ENCODE measurements at places on chromosomes 6 and 20. TPM values are rescaled to one million over a fixed set of nuclear protein-coding genes. Genes with fewer than 3 reads are reported as not detected.
A peak's percentile ranks its signal among the peaks of the same experiment; 100 is the strongest.

DNA sequence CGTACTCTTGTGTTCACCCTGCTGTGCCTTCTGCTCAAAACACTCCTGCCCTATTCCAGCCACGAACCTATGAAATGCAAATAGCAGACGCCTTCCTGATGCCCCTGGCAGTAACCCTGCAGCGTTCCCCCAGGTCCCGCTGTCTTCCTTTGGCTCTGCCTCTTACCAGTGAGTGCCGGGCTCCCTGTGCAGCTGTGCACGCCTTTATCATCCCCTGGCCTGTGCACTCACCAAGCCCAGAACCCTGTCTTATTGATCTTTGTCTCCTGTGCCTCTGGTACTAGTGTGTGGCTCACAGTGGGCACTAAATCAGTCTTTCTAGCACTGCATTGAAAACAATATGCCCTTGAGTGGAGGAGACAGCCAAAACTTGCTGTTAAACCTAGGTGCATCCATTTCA lies 19.7 kb downstream of the ZDHHC14 start:
- H3K4me1 ChIP-seq: no peaks in the 10 kb centered on the region
- H3K36me3 ChIP-seq: no peaks in the 10 kb centered on the region
- H3K4me3 ChIP-seq: no peak overlapping the region
- no peak for DNase-seq

GRCh38 chr6:39377539-39377950 lies 55.0 kb upstream of the KCNK16 start:
- H3K36me3 ChIP-seq: no peaks in the 10 kb centered on the region
- peaks cover 12% of the 10 kb centered on the region for H3K4me1 ChIP-seq

GRCh38 chr20:36349384-36350170 lies 43.4 kb downstream of the DLGAP4 start:
- H3K4me3 ChIP-seq: no peak overlapping the region
- no peaks in the 10 kb centered on the region for H3K4me1 ChIP-seq

- H3K36me3 ChIP-seq: no peaks in the 10 kb centered on the region
- H3K27ac ChIP-seq: no peak overlapping the region
- DNase-seq: no peak
Measured at GRCh38 chr20:62477669-62478455, 2.1 kb upstream of the GATA5 start.

DNA sequence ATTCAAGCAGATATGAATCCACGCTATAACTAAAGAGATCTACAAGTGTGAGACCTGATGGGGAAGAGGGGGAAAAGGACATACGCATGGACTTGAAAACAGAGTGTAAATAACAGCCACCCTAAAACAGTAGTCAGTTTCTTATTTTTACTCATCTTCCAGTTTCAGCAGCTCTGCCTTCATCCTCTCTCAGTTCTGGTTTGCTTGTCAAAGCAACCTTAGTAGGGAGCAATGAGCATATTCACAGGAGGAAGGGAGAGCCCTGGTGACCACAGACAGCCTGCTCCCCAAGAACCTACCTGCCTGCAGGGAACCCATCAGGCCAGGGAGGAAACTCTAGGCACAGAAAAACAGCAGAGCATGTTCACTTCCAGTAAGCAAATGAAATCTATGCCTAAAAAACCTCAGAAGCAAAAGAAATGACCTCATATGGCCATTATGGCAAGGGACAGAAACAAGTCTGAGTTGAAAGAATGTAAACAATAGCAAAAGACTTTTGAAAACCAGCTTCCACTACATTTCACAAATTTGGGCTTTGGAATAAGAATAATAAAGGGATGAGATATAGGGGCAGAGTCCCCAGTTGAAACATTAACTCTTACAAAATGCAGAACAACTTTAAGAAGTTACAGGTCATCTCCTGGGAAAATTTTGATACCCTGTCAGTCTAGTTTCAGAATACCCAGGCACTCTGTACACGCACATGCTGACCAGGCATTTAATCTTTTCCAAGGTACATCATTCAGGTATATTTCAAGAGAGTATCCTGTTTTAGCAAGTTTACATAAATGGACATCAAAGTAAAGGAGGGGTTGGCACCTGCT lies 120.8 kb upstream of the BCLAF1 start:
- H3K4me1 ChIP-seq: no peaks in the 10 kb centered on the region
- H3K4me3 ChIP-seq: no peak overlapping the region
- no peaks in the 10 kb centered on the region for H3K36me3 ChIP-seq
- DNase-seq: no peak

- no peaks in the 10 kb centered on the region for H3K4me1 ChIP-seq
- H3K27ac ChIP-seq: no peak overlapping the region
- H3K36me3 ChIP-seq: no peaks in the 10 kb centered on the region
- H3K27me3 ChIP-seq: no peaks in the 10 kb centered on the region
- DNase-seq: no peak
- H3K4me3 ChIP-seq: no peak overlapping the region
Measured at GRCh38 chr6:7025861-7026260, 81.9 kb upstream of the RREB1 start.

DNA sequence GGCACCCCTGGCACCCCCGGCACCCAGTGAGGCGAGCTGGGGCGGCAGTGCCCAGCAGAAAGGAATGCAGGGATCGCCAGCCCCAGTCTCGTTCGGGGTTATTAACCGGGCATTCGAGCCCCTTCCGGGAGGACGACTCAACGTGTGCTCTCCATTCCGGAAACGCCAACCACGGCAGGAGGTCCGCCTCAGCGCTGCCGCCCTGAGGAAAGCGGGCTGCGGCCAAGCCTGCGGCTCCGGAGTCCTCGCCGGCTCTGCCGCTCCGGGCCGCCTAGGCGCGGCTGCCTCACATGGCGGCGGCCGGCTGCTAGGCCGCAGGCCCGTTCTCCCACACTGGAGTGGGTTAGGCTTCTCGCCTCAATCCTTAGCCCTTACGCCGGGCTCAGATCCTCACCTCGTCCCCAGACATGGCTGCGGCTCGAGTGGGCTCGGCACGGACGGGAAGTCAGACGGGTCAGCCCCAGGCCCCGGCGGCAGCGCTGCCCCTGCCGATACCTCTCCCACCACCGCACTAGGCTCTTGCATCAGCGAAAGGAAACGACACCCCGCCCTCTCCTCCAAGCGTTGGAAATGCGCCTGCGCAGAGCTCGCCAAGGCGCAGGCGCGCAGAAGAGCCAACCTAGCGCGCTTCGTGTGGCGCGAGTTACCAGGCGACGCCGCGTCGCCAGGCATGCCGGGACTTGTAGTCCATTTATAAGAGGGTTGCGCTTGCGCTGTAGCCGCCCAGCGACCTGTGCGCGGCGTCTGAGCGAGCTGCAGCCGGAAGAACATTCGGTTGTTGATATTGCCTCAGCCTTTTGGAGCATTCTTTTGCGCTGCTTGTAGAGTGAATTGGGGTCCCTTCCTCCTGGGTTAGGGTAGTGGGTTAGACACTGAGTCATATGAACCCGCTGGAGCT lies at the start of gene EIF2S2:
Gene EIF2S2 (minus strand): TSS at position 542 of the 898 bp plus-strand sequence. CDS start 133 bp downstream, at position 409.
- no peaks in the 10 kb centered on the region for H3K27me3 ChIP-seq
- peak within 1 kb of the TSS; percentile 99 for H3K27ac ChIP-seq
- H3K4me3 ChIP-seq: peak within 1 kb of the TSS; percentile 95
- DNase-seq: peak; percentile 98
- H3K36me3 ChIP-seq: peaks cover 21% of the 10 kb centered on the region
- peaks cover 31% of the 10 kb centered on the region for H3K4me1 ChIP-seq

- no peak overlapping the region for H3K27ac ChIP-seq
- no peak for DNase-seq
- no peaks in the 10 kb centered on the region for H3K27me3 ChIP-seq
- no peak overlapping the region for H3K4me3 ChIP-seq
Measured at GRCh38 chr6:123925350-123925749, 121.7 kb downstream of the NKAIN2 start.

GRCh38 chr20:10590950-10591671 lies 82.7 kb downstream of the JAG1 start:
- H3K27ac ChIP-seq: no peak overlapping the region
- no peaks in the 10 kb centered on the region for H3K27me3 ChIP-seq
- peaks cover 3% of the 10 kb centered on the region for H3K4me1 ChIP-seq
- no peak overlapping the region for H3K4me3 ChIP-seq
- H3K36me3 ChIP-seq: no peaks in the 10 kb centered on the region

GRCh38 chr6:111159633-111160032 lies 72.3 kb downstream of the SLC16A10 start:
- no peaks in the 10 kb centered on the region for H3K27me3 ChIP-seq
- H3K4me1 ChIP-seq: no peaks in the 10 kb centered on the region
- H3K36me3 ChIP-seq: no peaks in the 10 kb centered on the region
- DNase-seq: no peak
- no peak overlapping the region for H3K4me3 ChIP-seq

DNA sequence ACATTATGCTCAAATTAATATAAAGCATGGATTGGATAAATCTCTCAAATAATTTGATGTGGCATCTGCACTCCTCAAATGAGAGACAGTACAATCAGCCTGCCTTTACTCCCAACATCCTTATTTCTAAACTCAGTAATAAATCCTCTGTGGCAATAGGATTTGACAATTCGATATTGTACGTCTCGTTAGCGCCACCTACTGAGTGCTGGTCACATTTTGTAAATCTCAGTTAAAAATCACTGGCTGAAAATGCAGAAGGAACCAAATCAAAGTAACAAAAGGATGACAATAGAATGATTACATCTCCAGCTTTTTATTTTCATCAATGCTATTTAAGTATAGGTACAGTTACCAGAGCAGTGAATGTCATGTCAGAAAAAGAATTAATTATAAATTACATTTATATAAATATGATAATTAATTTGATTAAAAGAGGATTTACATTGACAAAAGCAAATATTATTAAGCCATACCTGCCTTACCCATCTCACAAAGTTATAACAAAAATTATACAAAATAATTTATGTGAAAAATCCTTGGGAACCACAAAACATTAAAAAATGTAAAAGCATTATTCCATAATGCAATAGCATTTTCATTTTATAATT lies 20.2 kb upstream of the GJE1 start:
- no peak overlapping the region for H3K4me3 ChIP-seq
- H3K27ac ChIP-seq: no peak overlapping the region
- no peaks in the 10 kb centered on the region for H3K36me3 ChIP-seq
- H3K27me3 ChIP-seq: no peaks in the 10 kb centered on the region
- DNase-seq: peak; percentile 53

- H3K36me3 ChIP-seq: no peaks in the 10 kb centered on the region
- no peaks in the 10 kb centered on the region for H3K27me3 ChIP-seq
- no peak overlapping the region for H3K27ac ChIP-seq
- no peaks in the 10 kb centered on the region for H3K4me1 ChIP-seq
Measured at GRCh38 chr20:48224533-48225050, 439.3 kb upstream of the SULF2 start.

GRCh38 chr20:18466894-18467730 lies at the start of the genes DZANK1 and POLR3F:
Gene DZANK1, minus strand, starts transcription at chr20:18467030. Its CDS starts 1,672 bp downstream, at chr20:18465358.
Gene POLR3F, plus strand, starts transcription at chr20:18467390. Its CDS starts 117 bp downstream, at chr20:18467507.
- peaks cover 11% of the 10 kb centered on the region for H3K36me3 ChIP-seq
- peak within 1 kb of the TSS; percentile 93 for H3K27ac ChIP-seq
- peak within 1 kb of the TSS; percentile 84 for H3K4me3 ChIP-seq
- peak; percentile 98 for DNase-seq
- peaks cover 16% of the 10 kb centered on the region for H3K4me1 ChIP-seq

- H3K36me3 ChIP-seq: no peaks in the 10 kb centered on the region
- no peaks in the 10 kb centered on the region for H3K27me3 ChIP-seq
- no peak overlapping the region for H3K27ac ChIP-seq
- H3K4me3 ChIP-seq: no peak overlapping the region
Measured at GRCh38 chr20:6944292-6944691, 176.8 kb downstream of the BMP2 start.

GRCh38 chr6:33566182-33567084 lies 13.6 kb downstream of the BAK1 start:
- H3K27ac ChIP-seq: no peak overlapping the region
- H3K4me1 ChIP-seq: peaks cover 1% of the 10 kb centered on the region
- DNase-seq: no peak
- H3K36me3 ChIP-seq: no peaks in the 10 kb centered on the region

DNA sequence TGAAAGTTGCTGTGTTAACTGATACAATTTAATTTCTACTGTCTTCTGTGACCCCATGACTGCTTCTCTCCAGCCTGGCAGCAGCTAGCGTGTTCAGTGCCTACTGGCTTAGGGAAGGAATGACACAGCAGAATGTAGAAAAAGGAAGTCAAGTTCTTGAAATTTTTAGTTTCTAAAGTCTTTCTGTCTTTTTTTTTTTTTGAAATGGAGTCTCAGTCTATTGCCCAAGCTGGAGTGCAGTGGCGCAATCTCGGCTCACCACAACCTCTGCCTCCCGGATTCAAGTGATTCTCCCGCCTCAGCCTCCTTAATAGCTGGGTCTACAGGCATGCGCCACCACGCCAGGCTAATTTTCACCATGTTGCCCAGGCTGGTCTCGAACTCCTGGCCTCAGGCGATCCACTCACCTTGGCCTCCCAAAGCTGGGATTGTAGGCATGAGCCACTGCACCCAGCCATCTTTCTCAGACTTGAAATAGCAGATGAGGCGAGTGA lies 39.3 kb downstream of the PCNA start:
- peaks cover 23% of the 10 kb centered on the region for H3K4me1 ChIP-seq
- peak overlapping the region; percentile 91 for H3K27ac ChIP-seq
- H3K36me3 ChIP-seq: no peaks in the 10 kb centered on the region
- DNase-seq: peak; percentile 86
- H3K4me3 ChIP-seq: no peak overlapping the region
- H3K27me3 ChIP-seq: no peaks in the 10 kb centered on the region

DNA sequence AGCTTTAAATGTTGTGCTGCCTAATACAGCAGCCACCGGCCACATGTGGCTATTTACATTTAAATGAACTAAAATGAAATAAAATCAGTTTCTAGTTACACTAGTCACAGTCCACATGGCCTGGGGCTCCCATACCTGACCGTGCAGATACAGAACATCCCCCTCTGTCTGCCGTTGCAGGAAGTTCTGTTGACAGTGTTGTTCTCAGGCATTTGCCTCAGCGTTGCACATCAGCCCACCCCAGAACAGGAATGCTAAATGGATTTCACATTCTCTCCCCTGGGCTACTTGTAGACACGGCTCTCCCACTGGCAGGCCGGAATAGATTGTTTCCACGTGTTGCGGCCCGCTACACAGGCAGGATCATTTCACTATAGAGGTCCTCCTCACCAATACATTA lies 26.3 kb downstream of the JAG1 start:
- H3K27me3 ChIP-seq: no peaks in the 10 kb centered on the region
- H3K4me1 ChIP-seq: peaks cover 5% of the 10 kb centered on the region
- DNase-seq: no peak
- H3K36me3 ChIP-seq: peaks cover 100% of the 10 kb centered on the region
- no peak overlapping the region for H3K27ac ChIP-seq
- no peak overlapping the region for H3K4me3 ChIP-seq

DNA sequence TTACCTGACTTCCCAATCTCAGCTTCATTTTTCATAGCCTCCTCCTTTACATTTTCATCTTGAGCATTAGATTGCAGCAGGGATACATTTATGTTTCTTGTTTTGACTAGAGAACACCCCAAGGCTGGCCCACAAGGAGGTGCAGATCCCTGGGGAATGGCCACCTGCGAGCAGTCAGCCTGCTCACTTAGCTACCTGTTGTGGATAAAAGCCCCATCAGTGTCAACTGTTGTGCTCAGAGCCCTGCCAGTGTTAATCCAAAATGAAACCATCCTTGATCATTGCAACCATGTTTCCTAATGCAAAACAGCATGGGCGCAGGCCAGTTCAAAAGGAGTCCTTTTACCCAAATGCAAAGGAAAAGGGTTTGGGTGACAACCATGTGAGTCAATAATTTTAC lies 50.8 kb downstream of the CNR1 start:
- no peak overlapping the region for H3K4me3 ChIP-seq
- H3K27me3 ChIP-seq: no peaks in the 10 kb centered on the region
- no peak for DNase-seq
- no peaks in the 10 kb centered on the region for H3K36me3 ChIP-seq

Gene KCNK16
- total RNA-seq: not detected

Gene KIAA1755
- total RNA-seq: 2.3 TPM

Gene ETV7
- 6.3 TPM for total RNA-seq

Gene SLC16A10
- 12.3 TPM for total RNA-seq

Gene SRMS
- not detected for total RNA-seq

Gene C6orf163
- 2.1 TPM for total RNA-seq

Gene LY6G6D
- total RNA-seq: not detected

Gene FAM217A
- not detected for total RNA-seq

Gene TNFRSF21
- 28.9 TPM for total RNA-seq

Gene SLC24A3
- 13.1 TPM for total RNA-seq

Gene BPIFB2
- total RNA-seq: not detected

Gene KCNK15
- total RNA-seq: 1.1 TPM
